ENCODE measurements at places on chromosomes 6 and 20.
A peak's percentile ranks its signal among the peaks of the same experiment; 100 is the strongest.

DNA sequence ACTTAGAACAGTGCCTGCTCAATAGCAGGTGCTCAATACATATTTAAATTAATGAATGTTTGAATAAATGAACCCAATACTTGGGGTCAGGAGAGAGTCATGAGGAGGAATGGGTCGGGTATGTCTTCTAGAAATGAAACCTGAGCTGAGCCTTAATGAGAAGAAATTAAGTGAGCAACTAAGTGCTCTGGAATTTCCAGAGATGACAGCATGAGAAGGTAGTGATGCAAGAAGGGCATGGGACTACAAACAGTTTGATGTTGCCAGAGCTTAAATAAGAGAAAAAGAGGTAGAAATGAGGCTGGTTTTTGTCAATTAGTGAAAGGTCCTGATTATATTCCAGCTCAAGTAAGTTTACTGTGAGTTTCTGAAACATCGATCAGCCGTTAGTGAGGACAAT, 82.9 kb downstream of the PDE10A start:
- DNase-seq = no peak

GRCh38 chr6:15025446-15025845, 220.4 kb upstream of the JARID2 start:
- DNase-seq = no peak

DNA sequence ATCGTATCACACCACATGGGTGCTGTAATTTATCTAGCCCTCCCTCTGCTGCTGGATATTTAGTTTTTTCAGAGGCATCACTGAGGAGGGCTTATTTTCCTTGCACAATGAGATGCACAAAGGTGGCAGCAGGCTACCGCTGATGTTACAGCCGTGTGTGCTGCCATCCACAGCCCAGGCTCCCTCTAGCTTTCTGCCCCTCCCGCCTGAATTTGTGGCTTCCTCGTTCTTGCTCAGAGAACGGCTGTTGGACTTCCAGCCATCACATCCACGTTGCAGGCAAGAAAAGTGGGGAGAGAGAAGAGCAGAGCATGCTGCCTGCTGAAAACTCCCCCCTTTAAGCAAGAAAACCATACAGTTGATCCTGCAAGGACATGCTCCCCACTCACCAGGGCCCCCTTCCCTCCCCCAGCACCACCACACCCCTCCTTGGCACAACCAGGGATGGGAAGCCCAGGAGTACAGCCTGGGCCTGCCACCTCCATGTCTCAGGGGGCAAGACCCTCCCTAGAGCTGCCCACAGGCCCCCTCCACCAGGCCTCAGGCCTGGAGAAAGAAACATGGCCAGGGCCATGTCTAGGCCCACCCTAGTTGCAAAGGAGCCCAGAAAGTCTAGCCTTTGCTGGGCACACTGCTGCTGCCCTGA, 102.6 kb downstream of the MRPL14 start:
- DNase-seq = no peak

DNA sequence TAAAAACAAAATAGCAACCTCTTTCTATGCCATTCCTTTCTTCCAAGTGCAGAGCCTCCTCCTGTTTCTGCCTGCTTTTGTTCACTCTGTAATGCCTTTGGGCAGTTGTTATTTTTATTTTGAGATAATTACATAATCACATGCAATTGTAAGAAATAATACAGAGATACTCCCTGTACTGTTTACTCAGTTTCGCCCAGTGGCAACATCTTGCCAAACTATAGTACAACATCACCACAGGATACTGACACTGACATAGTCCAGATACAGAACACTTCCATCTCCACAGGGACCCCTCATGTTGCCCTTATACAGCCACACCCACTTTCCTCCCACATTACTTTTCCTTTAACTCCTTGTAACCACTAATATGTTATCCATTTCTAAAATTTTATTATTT, 59.7 kb downstream of the BANF2 start:
- peak; percentile 39 for DNase-seq

- no peak for DNase-seq
Observed at GRCh38 chr6:35215665-35216411, 2.1 kb downstream of the SCUBE3 start.

- no peak for DNase-seq
Observed at GRCh38 chr6:159871241-159871640, 19.5 kb upstream of the MAS1 start.

DNA sequence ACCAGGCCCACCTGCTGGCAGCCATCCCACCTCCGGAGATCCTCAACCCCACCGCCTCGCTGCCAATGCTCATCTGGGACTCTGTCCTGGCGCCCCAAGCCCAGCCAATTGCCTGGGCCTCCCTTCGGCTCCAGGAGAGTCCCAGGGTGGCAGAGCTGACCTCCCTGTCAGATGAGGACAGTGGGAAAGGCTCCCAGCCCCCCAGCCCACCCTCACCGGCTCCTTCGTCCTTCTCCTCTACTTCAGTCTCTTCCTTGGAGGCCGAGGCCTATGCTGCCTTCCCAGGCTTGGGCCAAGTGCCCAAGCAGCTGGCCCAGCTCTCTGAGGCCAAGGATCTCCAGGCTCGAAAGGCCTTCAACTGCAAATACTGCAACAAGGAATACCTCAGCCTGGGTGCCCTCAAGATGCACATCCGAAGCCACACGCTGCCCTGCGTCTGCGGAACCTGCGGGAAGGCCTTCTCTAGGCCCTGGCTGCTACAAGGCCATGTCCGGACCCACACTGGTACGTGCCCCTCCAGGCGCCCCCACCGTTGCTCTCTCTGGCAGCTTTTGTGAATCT, 1.1 kb downstream of the SNAI1 start:
- no peak for DNase-seq

DNA sequence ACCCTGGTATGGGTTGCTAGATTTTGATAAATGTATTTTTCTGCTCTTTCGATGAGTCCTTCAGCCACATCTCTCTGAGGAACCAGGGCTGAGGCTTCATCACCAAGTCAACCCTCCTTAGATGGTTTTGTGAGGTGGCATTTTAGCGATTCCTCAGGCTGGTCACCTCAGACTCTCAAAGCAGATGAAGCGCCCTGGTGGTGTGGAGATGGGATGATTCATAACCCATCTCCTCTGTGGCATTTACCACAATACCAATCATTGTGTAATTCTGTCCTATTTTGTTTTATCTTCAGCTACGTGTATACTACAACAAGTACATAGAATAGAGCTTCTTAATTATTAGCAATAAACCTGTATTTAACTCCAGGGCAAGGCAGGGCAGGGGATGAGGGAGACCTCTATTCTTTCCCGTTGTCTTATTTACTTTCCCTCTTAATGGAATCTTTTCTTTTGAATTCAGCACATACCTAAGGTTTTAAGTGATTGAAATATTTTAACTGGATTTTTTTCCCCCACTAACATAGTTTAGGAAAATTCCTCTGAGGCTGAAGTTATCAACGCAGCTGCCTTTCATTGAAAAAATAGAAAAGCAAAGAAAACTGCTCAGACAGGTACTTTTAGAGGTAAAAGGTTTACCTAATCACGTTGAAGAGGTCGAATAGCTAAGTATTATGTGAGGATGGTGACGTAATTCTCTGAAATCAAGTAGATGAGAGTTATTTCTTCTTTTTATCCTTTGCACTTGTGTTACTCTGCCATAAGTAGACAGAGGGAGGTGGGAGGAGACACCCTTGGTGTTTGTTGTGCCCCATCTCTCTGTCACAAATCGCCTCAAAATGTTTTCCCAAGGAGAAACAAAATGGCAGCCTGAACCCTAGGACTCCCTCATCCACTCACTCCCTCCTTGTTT, 57.4 kb upstream of the EDN3 start:
- DNase-seq = no peak

- DNase-seq = no peak
Observed at GRCh38 chr6:30864325-30864724, 20.0 kb upstream of the DDR1 start.

GRCh38 chr6:28983838-28984237, 21.3 kb downstream of the ZNF311 start:
- no peak for DNase-seq

GRCh38 chr6:90982581-90982980, 395.7 kb upstream of the MAP3K7 start:
- no peak for DNase-seq

GRCh38 chr6:149904661-149905370, 6.9 kb upstream of the RAET1E start:
- no peak for DNase-seq

DNA sequence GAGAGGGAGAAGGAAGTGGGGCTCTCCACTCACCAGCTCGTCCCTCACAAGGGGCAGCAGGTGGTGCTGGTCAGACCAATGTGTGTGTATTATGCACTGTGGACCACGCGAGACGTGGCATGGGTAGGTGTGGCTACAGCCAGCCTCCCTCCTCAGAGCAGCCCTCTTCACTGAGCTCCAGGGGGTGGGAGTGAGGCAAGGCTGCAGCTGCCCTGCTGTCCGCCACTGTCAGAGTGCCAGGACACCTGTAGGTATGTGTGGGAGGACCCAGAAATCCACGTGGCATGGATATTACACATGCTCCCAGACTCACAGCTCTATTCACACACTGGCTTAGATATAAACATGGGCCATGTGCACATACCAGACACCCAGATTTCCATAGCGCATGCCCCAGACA, 90.3 kb downstream of the VEGFA start:
- DNase-seq = no peak

DNA sequence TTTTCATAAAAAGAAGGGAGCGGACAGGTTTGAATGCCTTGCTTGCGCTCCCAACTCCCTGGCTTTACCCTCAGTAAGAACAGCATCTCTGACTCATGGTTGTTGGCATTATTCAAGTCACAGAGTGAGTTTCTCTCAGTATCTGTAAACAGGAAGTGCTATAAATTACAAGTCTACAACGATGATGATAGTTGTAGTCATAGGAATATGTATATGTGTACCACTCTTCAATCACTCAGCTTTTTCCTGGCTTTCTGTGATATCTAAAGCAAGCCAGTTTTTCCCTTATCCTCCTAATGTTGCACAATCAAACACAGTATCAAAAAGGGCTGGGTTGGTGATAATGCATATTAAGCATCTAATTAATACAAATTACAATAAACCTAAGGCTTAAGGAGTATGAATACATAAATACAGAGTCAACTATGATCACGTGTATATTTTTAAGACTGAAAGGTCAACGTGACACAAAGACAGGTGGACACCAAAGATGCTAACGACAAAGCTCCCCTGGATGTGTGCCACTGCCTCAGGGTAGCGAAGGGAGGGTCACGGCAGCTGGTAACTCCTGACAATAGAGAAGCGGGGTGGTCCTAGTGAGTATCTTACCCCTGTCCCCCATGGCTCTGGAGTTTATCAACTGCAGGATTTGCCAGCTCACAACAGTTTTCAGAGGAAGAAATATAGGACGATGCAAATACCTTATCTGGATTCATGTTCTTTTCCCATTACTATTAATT, 202.8 kb downstream of the BTBD9 start:
- no peak for DNase-seq

- DNase-seq = peak; percentile 50
Observed at GRCh38 chr6:48664826-48665225, 553.8 kb upstream of the PTCHD4 start.

- DNase-seq = no peak
Observed at GRCh38 chr6:111662072-111662793, 56.6 kb upstream of the TRAF3IP2 start.

- no peak for DNase-seq
Observed at GRCh38 chr6:85576476-85576875, 17.2 kb downstream of the SNX14 start.

GRCh38 chr6:19983374-19983773, 146.2 kb downstream of the ID4 start:
- DNase-seq = no peak

GRCh38 chr6:5909721-5910120, 97.0 kb downstream of the NRN1 start:
- no peak for DNase-seq

GRCh38 chr20:20497242-20497978, 129.5 kb downstream of the INSM1 start:
- DNase-seq = no peak

DNA sequence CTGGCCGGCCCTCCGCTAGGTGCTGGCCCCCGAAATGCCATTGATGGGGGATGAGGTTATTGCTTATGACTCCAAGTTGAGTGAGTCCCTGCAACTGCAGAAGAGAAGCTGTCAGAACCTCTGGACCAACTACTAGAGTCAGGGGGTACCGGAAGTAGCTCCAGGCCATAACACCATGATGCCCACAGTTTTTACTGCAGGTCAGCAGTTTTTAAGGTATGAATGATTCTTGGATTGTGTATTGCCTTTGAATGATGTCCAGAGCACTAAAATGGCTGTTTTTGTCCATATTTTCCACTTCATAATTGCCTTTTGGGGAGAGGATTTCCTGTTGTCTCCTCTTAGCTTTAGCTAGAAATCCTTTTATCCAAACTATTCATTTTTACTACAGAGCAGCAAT, 148.4 kb downstream of the PDE10A start:
- no peak for DNase-seq

DNA sequence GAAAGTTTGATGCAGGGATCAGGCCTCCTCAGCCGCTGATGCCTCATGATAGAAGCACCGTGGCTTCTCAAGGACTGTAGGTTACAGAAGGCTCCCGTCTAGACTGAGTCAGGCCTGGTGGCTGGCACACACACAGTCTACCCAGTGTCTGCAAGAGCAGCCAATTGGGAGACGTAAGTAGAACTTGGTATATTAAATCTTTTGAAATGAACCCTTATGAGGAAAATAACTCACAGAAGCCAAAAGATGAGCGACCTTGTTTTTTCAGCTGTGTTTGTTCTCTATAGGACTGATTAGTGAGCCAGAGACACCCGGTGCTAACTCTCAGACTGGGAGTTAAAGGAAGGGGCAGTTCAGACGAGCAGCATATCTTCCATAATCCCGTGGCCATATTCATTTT, 5.9 kb upstream of the PDE10A start:
- DNase-seq = no peak

- DNase-seq = no peak
Observed at GRCh38 chr20:3661060-3661813, 2.0 kb downstream of the GFRA4 start.

DNA sequence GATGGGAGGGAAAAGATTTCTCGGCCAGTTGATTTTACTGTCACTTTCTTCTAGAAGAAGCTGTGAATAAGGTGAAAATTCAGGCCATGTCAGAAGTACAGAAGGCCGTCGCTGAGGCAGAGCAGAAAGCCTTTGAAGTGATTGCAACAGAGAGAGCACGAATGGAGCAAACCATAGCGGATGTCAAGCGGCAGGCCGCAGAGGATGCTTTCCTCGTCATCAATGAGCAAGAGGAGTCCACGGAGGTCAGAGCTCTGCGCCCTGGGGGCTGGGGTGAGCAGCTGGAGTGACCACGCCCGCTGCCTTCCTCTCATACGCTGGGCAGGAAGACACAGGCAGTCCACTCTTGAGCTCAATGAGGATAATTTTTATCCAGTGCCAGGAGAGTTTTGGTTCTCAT, 21.8 kb upstream of the C20orf144 start:
- no peak for DNase-seq

DNA sequence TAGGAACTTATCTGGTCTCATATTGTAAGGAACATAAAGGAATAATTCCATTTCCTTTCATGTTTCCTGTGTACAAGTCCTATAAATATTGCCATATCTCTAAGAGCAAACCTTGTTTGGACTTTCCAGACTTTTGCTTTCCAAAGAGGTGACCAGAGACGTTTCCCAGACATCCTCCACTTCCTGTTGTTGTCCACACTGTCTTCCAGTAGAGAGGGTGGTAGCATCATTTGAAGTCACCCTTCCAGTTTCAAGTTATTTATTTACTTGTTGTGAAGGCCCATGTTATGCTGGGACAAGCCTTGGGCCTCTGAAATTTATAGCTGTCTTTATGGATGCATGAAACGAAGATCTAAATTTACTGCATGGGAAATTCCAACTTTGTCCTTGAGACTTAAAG, 10.6 kb upstream of the TGM3 start:
- no peak for DNase-seq
